T1000 (cell line): ENCODE measurements at places on chromosomes 5 and 9.

DNA sequence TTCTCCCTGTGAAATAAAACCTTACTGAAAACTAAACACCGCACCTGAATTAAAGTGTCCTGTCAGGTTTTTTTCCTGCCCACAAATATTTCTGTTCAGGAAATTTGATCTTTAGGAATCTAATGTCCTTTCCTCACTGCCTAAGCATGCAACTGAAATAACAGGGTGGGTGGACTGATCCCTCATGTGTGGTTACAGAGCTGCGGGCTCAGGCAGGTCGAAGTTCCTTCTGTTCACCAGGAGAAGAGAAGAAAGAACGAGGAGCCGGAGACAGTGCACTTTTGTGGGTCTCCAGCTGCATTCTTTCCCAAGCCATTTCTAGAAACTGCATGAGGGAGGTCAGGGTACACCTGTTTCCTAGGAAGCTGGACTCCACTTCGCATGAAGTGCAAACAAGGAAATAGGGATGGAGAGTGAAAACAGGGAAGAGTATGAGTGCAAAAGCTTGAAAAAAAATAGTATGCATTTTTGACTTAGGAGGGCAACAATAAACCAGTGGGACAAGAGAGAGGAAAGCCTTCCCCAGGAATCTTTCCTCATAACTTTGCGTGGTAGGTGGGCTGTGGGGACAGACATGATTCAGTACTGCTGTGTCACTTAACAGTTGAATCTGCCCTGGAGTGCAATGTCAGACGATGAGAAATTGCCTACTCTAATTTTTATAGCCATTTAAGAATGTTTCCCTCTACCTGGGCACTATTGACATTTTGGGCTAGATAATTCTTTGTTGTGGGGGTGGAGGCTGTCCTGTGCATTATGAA is 60.3 kb downstream of the GCNT1 start:
- no peak for DNase-seq

- DNase-seq = no peak
Measured at GRCh38 chr5:142078221-142078620, 30.4 kb upstream of the NDFIP1 start.

- DNase-seq = no peak
Measured at GRCh38 chr5:32760091-32760509, 49.0 kb downstream of the NPR3 start.

- DNase-seq = no peak
Measured at GRCh38 chr5:53613061-53613460, 52.6 kb downstream of the NDUFS4 start.

- DNase-seq = no peak
Measured at GRCh38 chr9:133023117-133023890, 7.5 kb upstream of the GTF3C5 start.

DNA sequence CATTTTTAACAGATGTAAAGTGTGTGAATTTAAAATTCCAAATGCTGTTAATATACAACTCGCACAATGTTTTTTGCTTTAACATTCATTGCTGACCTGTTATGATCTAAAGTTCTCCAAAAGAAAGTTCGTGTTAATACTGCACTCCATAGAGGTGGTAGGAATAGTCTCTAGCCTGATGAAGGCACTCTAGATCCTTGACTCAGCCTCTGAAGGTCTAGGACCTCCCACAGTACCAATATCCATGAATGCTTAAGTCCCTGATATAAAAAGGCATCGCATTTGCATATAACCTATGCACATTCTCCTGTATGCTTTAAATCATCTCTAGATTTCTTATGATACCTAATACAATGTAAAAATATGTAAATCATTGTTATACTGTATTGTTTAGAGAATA is 213.6 kb downstream of the EFNA5 start:
- DNase-seq = no peak

DNA sequence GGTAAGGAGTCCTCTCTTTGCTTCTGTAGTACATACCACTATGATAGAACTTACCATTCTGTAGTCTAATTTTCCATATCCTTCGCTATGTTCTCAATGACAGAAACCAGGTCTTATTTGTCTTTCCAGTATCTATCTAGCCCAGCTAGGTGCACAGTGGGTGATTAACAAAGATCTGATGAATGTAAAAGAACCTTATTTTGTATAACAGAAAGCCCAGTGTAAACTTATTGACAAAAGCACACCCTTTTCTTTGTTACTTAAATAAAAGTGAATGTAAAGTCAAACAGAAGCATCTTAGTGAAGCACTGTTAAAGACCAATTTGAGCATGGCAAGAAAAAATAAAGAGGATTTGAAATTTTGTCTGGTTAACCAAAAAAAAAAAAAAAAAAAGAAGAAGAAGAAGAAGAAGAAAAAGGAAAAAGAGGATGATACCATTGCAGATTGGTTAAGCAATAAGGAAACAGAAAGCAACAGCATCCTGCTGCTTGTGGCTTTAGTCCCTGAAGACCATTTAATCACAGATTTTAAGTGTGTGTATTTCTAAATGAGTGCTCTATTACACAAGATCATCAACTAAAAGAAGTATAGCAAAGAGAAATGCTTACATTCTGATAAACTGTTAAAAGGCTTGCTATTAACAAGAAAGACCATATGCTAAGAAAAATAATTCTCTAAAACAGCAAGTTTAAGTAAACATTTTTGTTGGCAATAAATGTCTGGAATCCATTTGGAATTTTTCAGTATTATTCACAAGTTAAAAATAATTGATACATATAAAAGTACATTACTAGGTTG is 21.2 kb downstream of the MEGF9 start:
- no peak for DNase-seq
